T follicular helper cell (primary cell): ENCODE measurements at places on chromosomes 2 and 18.

- DNase-seq = no peak
Observed at GRCh38 chr2:27369471-27370025, 590 bp downstream of the EIF2B4 start.

DNA sequence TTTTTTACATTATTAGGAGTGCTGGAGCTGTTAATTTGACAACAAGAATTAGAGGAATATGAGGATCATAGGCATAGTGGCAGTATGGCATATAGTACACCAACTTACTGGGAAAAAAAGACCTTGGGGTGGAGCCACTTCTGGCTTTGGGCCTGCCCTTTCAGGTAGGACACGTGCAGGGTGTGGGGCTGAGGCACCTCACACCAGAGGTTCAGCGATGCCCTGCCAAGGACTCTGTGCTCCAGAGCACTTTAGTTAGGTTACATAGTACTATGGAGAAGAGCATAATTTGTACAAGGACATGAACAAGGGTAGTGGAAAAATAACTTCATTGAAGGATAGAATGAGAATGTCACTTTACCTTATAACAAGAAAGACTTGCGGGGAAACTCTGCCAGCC, 77.1 kb upstream of the CD302 start:
- no peak for DNase-seq

DNA sequence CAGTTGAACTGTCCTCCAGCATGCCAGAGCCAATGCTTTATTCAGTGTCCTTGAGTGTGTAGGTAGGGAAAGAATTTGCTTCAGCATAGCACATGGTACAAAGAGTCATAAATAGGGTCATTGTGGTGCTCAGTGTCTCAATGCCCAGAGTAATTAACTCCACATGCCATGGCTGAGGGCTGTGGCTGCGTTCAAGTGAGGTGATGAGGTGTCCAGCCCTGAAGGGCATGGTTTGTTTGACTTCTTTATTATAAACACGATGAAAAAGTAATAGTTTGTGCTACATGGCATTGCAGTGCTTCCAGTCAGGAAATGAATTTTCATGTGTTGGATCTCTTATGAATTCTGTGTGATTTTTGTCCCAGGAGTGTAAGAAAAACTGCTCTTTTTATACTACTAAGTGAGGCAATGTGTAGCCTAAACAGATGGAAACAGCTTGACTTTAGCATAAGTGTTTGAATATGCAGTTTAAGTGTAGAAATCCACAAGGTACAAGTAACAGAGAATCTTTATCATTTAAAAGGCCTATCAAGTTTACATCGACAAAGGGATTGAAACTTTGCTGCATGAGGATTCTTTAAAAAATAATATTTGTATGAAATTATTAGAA, 507.9 kb upstream of the CDH2 start:
- DNase-seq = no peak

DNA sequence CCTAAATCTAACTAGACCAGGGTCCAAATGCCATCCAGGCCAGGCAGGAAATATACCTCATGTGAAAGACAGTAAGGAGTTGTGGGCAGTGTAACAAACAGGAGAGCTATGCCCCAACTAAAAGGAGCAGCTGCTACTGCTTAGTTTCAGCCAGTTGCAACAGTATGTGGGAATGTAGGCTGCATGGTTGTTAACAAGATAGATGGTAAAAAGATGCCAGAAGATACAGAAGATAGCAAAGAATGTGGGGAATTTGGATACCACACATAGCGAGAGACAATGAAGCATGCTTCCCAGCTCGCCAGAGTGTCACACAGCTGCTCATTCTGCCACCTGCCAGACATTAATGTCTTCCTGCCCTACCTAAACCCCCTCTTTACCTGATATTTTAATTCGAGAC, 39.4 kb upstream of the CYBRD1 start:
- no peak for DNase-seq

GRCh38 chr18:213966-214365, 53.9 kb downstream of the THOC1 start:
- no peak for DNase-seq

GRCh38 chr18:79625195-79625923, 54.2 kb upstream of the CTDP1 start:
- no peak for DNase-seq

GRCh38 chr2:9153643-9153980, 53.0 kb upstream of the ASAP2 start:
- DNase-seq = no peak

DNA sequence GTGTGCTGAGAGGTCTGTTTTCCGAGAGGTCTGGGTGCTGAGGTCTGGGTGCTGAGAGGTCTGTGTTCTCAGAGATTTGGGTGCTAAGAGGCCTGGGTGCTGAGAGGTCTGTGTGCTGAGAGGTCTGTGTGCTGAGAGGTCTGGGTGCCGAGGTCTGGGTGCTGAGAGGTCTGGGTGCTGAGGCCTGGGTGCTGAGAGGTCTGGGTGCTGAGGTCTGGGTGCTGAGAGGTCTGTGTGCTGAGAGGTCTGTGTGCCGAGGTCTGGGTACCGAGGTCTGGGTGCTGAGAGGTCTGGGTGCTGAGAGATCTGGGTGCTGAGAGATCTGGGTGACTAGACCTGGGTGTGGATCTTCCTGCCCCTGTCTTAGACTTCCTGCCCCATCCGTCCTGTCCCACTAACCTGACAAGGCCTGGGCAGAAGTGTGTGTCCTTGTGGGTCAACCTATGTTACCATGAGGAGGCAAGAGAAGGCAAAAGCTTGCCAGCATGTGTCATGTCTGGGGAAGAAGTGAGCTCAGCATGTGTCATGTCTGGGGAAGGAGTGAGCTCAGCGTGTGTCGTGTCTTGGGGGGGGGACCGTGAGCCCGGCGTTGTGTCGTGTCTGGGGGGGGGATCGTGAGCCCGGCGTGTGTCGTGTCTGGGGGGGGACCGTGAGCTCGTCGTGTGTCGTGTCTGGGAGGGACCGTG, 69.3 kb downstream of the KCNG2 start:
- no peak for DNase-seq

GRCh38 chr2:12929758-12930157, 213.0 kb downstream of the TRIB2 start:
- no peak for DNase-seq

DNA sequence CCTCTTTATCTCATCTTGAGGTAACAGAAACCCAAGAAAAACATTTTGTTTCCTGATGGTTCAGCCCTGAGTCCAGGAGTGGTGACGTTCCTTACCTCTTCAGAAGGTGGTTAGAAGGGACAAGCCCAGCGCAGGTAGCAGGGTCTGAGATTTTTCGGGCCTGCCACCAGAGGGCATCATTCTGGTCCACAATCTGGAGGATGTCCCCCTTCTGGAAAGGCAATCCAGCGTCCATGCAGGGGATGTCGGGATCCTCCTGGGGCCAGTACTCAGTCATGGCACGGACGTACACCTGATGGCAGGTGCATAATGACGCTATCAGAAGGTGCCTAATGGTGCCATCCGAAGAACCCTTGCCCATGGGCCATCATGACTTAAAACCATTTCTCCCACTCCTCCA, 17.7 kb downstream of the MPP4 start:
- DNase-seq = no peak
